ENCODE measurements at places on chromosomes 4 and X.

- no peak for DNase-seq
Measured at GRCh38 chr4:165360985-165361670, 17.7 kb upstream of the CPE start.

DNA sequence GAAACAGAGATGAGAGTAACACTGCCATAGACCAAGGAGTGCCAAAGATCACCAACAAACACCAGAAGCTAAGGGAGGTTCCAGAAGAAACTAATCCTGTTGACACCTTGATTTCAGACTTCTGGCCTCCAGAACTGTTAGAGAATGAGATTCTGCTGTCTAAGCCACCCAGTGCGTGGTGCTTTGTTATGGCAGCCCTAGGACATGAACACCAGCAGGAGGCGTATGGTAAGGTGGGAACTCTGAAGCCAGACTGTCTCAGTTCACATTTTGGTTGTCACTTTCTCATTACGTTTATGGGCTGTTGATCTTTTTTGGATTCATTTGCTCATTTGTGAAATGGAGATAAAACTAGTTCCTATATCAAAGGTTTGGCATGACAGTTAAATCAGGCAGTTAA, 142.9 kb downstream of the DCHS2 start:
- no peak for DNase-seq

DNA sequence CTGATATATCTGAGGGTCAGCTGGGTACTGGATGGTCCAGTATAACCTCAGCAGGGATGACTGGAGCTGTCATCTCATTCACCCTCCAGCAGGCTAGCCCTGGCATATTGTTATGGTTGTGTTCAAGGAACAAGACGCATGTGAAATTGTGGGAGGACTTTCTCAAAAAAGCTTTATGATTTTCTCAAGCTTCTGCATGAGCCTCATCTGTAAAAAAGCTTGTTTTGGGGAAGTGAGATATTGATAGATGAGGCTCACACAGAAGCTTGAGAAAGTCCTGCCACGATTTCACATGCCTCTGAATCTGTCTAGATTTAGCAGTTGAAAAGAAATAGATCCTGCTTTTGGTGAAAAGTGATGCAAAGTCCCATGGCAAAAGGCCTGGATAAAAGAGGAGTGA, 93.4 kb downstream of the SPCS3 start:
- no peak for DNase-seq

DNA sequence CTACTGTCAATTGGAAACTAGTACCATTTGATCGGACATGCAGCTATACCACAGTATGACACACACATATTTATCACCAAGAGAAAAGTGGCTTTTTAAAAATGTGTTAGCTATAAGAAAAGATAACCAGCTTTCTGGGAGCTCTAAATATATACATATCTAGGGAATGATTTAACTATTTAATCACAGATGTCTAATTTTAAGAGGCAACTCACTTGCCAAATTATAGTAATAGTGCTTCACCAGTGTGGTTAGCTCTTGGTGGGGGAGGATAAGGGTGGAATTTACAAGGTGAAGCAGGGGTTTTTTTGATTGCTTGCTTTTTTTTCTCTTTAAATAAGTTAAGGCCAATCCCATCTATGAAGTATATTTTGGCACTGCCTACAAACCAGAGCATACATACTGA, 547.7 kb upstream of the DIPK2B start:
- DNase-seq = no peak

DNA sequence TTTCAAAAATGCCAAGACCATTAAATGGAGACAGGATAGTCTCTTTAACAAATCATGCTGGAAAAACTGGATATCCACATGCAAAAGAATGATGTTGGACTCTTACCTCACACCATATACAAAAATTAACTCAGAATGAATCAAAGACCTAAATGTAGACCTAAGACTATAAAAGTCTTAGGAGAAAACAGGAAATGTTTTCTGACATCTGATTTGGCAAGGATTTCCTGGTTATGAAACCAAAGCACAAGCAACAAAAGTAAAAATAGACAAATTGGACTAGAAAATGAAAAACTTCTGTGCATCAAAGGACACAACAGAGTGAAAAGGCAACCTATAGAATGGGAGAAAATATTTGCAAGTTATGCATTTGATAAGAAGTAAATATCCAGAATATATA, 37.6 kb downstream of the ARFIP1 start:
- no peak for DNase-seq

DNA sequence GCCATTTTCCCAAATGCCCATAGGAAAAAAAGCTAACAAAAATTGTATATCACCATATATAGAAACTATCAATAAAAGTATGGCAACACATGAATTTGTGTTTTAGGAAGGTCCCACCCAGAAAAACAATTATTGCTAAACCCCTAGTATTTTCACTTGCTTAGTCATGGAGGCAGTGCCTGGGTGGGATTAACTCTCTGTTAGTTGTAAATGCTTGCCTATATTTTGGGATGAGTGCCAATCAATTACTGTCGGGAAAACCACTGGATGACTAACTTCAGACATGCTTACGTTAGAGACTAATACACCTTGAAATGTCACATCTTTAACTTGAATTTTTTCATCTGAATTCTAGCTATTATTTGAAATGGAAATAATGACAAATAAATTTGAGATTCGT, 33.9 kb downstream of the TMPRSS11A start:
- no peak for DNase-seq

- DNase-seq = no peak
Measured at GRCh38 chrX:35291013-35291412, 348.4 kb downstream of the FAM47B start.

DNA sequence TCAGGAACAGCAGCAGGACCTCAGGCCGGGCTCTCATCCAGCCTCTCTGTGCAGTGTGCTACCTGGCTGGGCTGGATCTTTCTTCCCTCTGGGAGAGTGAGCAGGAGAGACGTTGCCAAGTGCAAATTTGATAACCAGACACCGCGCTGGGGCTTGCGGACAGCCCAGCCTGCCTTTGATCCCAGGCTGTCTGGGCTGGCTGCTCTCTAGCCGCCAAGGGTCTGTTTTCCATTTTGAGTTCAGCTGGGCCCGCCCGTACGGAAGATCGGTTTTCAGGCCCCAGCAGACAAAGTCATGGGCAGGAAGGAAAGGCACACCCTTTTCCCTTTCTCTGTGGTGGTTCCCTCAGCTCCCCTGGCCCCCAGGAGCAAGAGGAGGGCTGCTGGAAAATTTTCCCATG, 90.2 kb downstream of the CPZ start:
- no peak for DNase-seq

DNA sequence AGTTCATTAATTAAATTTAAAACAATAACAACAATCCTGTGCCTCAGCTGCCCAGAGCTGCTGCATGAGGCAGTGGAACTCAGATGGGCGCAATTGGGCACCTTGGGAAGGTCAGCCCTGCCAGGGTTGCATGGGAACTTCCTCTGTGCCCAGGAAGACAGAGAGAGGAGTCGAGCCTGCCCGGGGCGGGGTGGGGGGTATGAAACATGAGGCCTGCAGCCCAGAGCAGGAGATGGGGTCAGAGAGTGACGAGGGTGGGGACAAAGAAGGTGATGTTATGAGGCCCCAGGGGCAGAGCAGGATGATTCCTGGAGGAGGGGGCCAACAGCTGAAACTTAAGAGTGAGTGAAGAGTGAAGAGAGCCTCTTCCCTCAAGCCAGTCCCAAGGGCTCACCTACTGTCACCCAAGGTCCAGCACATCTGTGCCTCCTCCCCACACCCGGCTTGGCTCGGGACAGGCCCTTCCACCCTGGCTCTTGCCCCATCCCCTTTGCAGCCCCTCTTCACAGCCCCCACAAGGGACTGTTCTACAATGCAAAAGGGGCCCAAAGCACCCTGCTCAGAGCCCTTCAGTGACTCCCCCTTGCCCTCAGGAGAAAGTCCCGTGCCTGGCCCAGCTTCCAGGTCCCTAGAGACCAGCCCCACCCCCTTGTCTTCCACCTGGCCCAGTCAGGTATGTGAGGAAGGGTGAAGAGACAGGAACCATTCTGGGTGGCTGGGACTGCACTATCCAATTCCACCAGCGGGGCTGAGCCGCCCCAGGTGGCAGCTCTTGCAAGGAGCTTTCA, 31.4 kb downstream of the HMX1 start:
- peak; percentile 16 for DNase-seq

DNA sequence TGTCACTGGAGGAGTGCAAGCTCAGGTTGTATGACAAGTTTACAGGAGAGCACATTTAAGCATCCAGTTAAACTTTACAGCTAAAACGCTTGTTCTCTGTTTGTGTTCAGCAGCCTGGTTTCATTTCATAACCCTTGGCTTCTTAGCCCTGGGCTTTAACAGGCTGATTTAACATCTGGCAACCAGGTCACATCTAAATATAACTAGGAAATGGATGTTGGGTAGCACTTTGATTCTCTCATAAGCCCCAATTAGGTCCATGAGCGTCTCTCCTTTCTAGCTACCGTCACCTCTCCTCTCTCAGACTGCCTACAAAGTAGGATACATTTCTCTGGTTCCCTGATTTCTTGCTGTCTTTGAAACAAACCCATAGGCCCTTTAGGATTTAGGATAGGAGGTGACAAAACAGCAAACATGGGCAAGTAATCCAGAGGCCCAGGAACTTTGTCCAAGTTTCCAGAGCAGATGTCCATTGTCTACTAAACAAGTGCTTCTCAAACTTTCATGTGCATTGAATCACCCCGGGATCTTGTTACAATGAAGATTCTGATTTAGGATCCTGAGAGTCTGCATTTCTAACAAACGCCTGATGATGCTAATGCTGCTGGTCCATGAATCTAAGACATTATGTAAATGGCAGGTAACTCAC, 22.5 kb downstream of the OTUD6A start:
- no peak for DNase-seq

GRCh38 chrX:130114141-130114588, 3.9 kb upstream of the ELF4 start:
- DNase-seq = no peak

GRCh38 chrX:124415115-124415800, 68.9 kb downstream of the SH2D1A start:
- no peak for DNase-seq

- peak; percentile 29 for DNase-seq
Measured at GRCh38 chr4:87848622-87849351, 16.0 kb downstream of the MEPE start.

- DNase-seq = no peak
Measured at GRCh38 chrX:133215017-133215416, 3.1 kb downstream of the TFDP3 start.

GRCh38 chrX:50853399-50853798, 39.4 kb upstream of the SHROOM4 start:
- no peak for DNase-seq

DNA sequence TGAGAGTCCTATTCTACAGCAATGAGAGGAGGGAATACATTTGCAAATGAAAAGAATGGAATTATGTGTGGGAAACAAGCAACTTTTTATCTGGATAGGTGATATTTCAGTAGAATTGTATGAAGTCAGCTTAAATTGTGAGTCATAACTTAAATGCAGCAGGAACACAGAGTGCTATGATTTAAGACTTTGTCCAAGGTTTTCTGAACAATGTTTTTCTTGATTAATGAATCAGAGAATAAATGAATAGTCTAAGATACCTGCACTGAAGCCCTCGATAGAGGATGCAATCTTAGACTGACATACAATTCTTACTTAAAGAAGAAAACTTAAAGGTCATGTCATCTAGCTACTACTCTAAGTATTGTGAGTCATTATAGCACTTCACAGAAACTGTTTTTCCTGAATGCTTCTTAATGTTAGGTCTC, 8.0 kb downstream of the ARHGEF38 start:
- no peak for DNase-seq

DNA sequence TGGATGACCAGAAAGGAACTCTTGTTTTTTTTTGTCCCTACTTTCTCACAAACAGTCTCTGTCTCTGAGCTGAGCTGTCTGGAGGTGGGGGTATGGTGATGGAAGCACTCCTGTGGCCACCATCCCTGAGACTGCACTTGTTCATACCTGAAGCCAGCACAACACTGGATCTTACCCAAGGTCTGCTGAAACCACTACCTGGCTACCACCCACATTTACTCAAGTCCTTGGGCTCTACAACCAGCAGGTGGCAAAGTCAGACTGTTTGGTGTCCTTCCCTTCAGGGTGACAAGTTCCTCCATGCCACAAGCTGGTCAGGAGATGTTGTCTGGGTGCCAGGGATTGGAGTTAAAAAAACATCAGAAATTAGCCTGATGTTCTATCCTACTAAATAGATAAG, 89.7 kb downstream of the NEXMIF start:
- no peak for DNase-seq

DNA sequence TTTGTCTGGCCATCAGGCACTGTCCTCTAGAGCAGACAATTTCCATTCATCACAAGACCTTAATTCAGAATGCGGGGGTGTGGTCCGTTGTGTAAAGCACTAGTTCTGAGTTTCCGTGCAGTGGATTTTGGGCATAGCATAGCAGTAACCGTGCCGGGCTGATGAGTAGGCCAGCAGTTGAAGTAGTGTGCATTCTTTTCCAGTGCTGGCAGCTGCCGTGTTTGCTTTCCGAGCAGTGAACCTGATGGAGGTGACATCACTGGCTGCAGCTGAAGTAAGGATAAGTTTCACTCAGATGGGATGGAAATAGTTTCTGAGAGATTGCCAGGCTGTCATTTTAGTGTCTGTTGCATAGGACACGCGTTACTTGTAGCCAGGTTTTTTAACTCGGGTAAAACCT, 107.0 kb upstream of the STIM2 start:
- DNase-seq = no peak

GRCh38 chr4:69800599-69800998, 40.2 kb upstream of the SULT1B1 start:
- DNase-seq = no peak

GRCh38 chr4:78665216-78665770, 110.9 kb upstream of the BMP2K start:
- DNase-seq = no peak

GRCh38 chr4:108794136-108794535, 31.3 kb upstream of the ETNPPL start:
- no peak for DNase-seq

- DNase-seq = no peak
Measured at GRCh38 chr4:180285796-180286195, 1957.4 kb upstream of the TENM3 start.

DNA sequence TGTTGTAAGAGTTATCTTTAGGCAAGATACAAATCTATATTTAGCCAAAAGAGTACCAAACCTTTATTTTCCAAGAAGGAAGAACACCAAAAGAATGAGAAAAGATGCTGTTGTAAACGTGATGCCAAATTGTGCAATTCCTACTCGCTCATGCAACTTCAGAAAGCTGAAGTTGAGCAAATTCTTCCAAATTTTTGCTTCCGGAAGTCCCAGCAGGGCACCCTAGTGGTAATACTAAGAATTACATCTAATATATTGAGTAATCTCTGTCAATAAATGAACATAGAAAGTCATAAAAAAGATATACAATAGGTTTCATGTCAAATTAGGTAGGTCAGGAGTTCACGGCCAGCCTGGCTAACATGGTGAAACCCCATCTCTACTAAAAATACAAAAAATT, 36.0 kb upstream of the SMARCAD1 start:
- DNase-seq = no peak

All from WERI-Rb-1 (cell line).